Mesothelial cell of epicardium (in vitro differentiated cells): ENCODE measurements at places on chromosomes 1 and 21.

- no peak for DNase-seq
- H3K4me3 ChIP-seq, result no peak overlapping the region
- peaks cover 60% of the 10 kb centered on the region for H3K4me1 ChIP-seq
- peaks cover 6% of the 10 kb centered on the region for H3K27me3 ChIP-seq
- H3K36me3 ChIP-seq, result no peaks in the 10 kb centered on the region
These were observed 119.2 kb downstream of the TLR5 start for GRCh38 chr1:223023863-223024262.

GRCh38 chr1:64172458-64172983 lies 30.9 kb upstream of the UBE2U start:
- no peaks in the 10 kb centered on the region for H3K27me3 ChIP-seq
- no peak overlapping the region for H3K4me3 ChIP-seq
- DNase-seq, result no peak
- H3K4me1 ChIP-seq, result peaks cover 48% of the 10 kb centered on the region

GRCh38 chr21:35438643-35439404 lies 389.7 kb upstream of the RUNX1 start:
- peaks cover 16% of the 10 kb centered on the region for H3K27me3 ChIP-seq
- H3K27ac ChIP-seq, result no peak overlapping the region
- H3K4me3 ChIP-seq, result no peak overlapping the region
- no peaks in the 10 kb centered on the region for H3K36me3 ChIP-seq

GRCh38 chr1:204287466-204287891 lies 72.2 kb downstream of the PLEKHA6 start:
- no peaks in the 10 kb centered on the region for H3K27me3 ChIP-seq
- H3K4me3 ChIP-seq, result peak overlapping the region; percentile 45
- peaks cover 45% of the 10 kb centered on the region for H3K4me1 ChIP-seq
- DNase-seq, result no peak
- H3K27ac ChIP-seq, result peak overlapping the region; percentile 84

- no peak overlapping the region for H3K4me3 ChIP-seq
- DNase-seq, result no peak
- H3K27ac ChIP-seq, result no peak overlapping the region
- no peaks in the 10 kb centered on the region for H3K4me1 ChIP-seq
These were observed 39.1 kb upstream of the SLC19A1 start for GRCh38 chr21:45581322-45581712.

DNA sequence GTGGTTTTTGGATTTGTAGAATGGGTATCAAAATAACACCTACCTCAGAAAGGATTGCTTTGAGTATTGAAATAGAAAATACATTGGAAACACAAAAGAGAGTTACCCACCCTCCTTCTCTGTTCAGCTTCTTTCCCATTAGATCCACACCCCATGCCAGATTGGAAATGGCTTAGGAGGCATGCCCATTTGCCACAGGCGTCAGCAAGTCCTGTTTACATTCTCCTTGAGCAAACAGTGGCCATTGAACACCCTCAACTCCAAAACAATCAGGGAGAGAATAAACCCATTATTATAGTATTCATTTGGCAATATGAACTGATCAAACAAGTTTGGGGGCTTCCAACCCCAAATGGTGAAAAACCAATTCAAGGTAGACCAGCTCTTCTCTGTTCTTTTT lies 2.4 kb downstream of the ELAPOR1 start:
- H3K4me3 ChIP-seq, result no peak overlapping the region
- H3K27me3 ChIP-seq, result peaks cover 77% of the 10 kb centered on the region
- H3K27ac ChIP-seq, result no peak overlapping the region

- H3K27ac ChIP-seq, result no peak overlapping the region
- H3K4me1 ChIP-seq, result no peaks in the 10 kb centered on the region
- no peaks in the 10 kb centered on the region for H3K27me3 ChIP-seq
- DNase-seq, result no peak
- H3K4me3 ChIP-seq, result no peak overlapping the region
These were observed 46.3 kb downstream of the GPR161 start for GRCh38 chr1:168090395-168090794.

DNA sequence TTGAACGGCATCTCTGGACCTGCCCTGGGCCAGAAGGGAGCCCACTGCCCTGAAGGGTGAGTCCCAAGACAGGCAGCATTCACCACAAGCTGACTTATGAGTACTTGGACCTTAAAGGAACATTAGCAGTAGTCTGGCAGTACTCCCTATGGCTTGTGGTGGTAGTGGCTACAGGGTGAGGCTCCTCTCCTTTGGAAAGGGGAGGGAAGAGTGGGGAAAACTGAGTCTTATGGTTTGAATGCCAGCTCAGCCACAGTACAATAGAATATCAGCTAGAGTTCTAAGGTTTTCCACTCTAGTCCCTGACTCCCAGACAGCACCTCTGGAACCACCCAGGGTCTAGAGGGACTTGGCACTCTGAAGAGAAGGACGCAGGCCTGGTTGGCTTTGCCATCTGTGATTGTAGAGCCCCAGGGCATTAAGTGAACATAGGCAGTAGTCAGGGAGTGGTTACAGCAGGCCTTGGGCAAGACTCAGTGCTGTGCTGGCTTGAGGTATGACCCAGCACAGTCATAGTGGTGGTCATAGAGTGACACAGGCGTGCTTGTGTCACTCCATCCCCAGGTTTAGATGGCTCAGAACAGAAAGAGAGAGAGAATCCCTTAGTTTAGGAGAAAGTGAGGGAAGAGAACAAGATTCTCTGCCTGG lies 31.0 kb downstream of the CD53 start:
- H3K27ac ChIP-seq, result no peak overlapping the region
- no peaks in the 10 kb centered on the region for H3K36me3 ChIP-seq
- H3K4me3 ChIP-seq, result no peak overlapping the region
- no peak for DNase-seq
- H3K27me3 ChIP-seq, result no peaks in the 10 kb centered on the region
- H3K4me1 ChIP-seq, result no peaks in the 10 kb centered on the region
